PC-3 (cell line): ENCODE measurements at places on chromosomes 13 and 19.

DNA sequence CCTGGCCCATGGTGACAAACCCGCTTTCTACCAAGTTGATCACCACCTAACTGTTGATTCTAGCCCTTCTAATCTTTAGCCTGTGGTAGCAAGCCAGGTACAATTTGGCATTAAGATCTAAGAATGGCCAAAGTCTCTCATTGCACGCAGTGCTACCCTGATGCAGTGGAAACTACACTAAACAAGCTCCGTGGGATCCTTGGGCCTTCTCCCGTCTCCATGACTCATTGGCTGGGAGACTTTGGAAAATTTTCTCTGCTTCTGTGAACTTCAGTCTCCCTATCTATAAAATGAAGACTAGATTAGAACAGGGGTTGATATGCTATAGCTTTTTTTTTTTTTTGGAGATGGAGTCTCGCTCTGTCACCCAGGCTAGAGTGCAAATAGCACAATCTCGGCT is 223.0 kb downstream of the TSHZ3 start:
- no peak for DNase-seq
- H3K4me3 ChIP-seq = no peak overlapping the region
- no peak overlapping the region for H3K27ac ChIP-seq
- no peaks in the 10 kb centered on the region for H3K4me1 ChIP-seq
- H3K27me3 ChIP-seq = no peaks in the 10 kb centered on the region
- H3K36me3 ChIP-seq = no peaks in the 10 kb centered on the region

DNA sequence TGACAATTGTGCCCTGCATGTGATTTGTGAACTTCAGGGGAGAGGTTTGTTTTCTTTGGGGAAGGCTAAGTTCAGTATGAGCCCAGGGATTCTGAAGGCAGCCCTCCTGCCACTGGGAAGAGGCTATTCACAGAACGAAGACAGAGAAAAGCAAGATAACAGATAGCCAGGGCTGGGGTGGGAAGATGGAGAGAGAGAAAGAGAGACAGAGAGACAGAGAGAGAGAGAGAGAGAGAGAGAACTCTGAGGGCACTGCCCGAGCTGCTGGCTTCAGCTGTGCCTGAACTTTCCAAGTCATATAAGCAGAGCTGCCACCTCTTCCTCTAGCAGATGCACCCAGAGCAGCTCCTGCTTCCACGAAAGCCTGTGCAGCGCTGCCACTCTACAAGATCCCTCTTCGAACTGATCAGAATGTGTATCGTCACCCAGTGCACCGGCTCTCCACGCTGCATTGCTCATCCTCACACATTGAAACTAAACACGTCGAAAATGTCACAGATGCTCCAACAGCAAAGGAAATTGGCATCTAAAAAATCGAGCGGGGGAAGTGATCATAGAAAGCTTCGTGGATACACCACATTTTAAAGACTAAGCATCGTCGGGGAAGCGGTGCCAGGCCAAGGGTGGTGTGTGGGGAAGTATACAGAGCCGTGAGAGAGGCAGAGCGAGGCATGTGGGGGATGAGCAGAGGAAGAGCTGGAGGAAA is 81.8 kb upstream of the SIAH3 start:
- H3K27ac ChIP-seq = no peak overlapping the region
- no peaks in the 10 kb centered on the region for H3K4me1 ChIP-seq
- H3K27me3 ChIP-seq = peaks cover 54% of the 10 kb centered on the region
- DNase-seq = no peak
- no peaks in the 10 kb centered on the region for H3K36me3 ChIP-seq

DNA sequence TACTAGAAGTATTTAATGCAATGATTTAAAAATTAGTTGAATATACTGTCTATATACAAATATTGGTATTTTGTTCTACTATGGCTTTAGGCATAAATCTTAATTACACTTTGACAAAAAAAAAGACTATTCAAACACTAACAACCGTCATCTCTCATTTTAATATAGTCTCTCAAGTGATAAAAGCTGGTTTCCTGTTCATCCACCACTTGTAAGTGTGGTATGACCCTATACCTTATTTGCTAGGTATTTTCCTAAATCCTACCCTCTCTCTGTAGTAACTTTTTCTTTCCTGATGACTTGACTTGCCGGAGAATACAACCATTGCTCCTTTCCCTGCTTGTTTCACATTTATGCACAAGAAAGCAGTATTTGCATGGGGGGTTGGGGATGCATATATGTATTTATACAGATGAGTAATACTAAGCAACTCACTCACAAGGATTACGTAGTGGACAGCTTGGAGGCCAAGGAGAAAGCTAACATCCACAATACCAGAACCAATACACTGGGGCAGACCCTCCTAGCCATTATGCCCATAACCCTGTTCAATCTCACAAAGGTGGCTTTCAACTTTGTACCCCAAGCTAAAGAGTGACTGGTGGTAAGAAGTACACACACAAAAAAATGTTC is 12.7 kb upstream of the EFNB2 start:
- peaks cover 35% of the 10 kb centered on the region; the same call in 1 of the 2 replicates for H3K36me3 ChIP-seq
- H3K27me3 ChIP-seq = no peaks in the 10 kb centered on the region
- DNase-seq = peak; percentile 71
- no peak overlapping the region for H3K27ac ChIP-seq
- no peak overlapping the region for H3K4me3 ChIP-seq

DNA sequence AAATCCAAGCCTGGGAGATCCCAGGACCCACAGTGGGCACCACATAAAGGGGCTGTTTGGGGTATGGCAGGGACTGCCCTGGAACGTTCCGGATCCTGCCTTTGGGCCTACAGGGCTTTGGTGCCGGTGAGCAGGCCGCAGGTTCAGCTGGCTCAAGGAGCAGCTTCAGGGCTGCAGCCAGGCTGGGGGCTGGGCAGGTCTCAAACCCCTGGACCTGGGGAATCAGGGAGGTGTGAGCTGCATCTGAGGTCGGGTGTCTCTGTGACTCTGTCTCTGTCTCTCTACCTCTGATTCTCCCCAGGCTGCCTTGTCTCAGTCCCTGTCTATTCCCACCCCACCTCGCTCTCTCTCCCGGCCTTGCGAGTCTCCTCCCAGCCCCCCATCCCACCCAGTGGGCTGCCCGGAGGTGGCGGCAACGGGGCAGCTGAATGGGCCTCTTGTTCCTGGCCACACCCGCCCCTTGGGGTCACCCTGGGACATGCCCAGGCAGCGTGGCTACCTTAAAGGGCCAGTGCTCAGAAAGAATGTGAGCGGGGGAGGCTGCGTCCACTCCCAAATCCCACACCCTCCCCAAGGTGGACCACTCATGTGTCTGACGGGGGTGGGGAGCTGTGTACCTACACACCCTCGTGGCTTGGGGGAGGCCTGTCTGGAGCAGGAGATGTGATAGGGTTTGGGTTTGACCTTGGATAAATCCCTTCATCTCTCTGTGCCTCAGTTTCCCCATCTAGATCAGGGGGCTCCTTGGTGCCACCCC is 31.1 kb downstream of the NFIC start:
- H3K36me3 ChIP-seq = no peaks in the 10 kb centered on the region
- H3K27ac ChIP-seq = no peak overlapping the region
- no peaks in the 10 kb centered on the region for H3K27me3 ChIP-seq
- no peak for DNase-seq

DNA sequence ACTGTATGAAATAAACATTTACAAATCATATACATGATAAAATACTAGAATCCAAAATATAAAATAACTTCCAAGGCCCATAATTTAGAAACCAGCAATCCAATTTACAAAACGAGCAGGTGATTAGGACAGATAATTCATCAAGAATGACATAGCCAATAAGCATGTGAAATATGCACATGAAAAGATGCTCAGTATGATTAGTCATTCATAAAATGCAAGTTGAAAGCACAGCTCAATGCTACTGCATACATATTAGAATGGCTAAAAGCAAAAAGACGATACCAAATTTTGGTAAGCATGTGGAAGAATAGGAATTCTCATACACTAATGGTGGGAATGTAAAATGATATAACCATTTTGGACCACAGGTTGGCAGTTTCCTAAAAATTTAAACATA is 837.2 kb upstream of the MIR17HG start:
- no peak overlapping the region for H3K4me3 ChIP-seq
- H3K36me3 ChIP-seq = no peaks in the 10 kb centered on the region
- H3K27ac ChIP-seq = no peak overlapping the region
- peak; percentile 43 for DNase-seq
